DMS153 (cell line): ENCODE measurements at places on chromosomes 5 and 9.

GRCh38 chr9:85897848-85898247, 43.1 kb upstream of the NAA35 start:
- DNase-seq: no peak

DNA sequence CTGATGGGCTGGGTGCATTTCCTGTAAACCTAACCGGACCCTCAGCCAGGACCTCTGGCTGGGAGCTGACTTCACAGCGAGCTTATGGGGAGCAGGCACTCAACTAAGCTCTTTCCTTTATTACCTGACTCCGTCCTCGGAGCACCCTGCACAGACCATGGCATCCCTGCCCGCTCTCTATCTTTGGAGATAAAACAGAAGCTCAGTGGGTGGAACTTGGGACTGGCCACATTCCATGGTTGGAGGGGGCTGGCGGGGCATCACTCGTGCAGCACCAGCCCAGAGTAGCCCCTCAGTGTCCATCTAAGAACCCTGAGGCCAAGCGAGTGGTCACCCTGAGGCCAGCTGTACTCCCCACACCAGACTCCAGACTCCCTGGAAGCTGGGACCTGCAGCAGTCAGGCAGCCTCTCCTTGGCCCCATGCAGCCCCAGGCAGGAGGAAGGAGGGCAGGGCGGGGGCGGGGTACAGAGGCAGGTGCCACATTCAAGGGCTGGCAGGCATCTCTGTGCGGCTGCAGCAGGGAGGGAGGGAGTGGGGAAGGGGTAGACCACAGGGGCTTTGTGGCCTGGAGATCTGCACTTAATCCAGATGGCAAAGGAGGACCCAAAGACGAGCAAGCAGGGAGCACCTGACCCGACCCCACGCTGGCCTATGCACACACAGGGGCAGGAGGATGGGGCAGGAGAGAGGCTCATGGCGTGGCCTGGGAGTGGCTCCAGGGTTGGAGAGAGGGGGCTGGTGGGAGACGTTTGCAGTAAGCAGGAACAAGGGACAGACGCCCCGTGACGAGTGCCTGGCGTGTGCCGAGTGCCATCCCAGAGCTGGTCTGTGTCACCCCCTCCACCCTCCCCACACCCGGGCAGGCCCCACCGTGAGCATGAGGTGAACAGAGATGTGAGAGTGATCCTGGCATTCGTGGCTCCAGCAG, 26.1 kb downstream of the GLT6D1 start:
- DNase-seq: no peak

DNA sequence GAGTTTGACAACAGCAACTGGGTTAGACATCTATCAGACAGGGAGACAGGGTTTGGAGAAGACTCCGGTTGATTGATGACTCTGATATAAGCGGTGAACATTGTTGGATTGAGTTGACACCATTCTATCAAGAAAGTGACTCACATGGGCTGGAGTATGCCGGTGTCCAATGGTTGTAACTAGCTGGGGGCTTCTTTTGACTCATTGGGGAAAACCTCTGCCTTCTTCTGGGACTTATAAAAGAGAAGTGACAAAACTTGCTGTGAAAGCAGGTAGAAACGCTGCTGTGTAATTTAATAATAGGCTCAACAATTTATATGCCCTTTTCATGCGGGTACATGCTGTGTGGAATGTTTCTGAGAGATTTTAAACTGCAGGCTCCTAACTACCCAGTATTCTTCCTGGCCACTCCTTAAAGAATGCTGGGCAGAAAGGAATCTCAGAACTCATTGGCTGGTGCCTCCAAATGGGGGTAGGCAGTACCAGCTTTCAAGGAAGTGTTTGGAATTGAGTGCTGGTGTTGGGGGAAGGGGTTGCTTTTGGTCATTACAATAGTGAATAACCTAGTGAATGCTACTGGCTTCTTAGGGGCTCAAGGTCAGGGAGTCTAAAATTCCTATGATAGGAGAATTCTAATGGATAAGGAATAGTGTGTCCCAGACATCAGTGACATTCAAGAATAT, 43.9 kb downstream of the FYB1 start:
- DNase-seq: no peak

- DNase-seq: no peak
These were observed at the start of gene IRX4 for GRCh38 chr5:1882337-1883119. Gene IRX4, minus strand, starts transcription at chr5:1882925. Its CDS starts 278 bp downstream, at chr5:1882647.

- DNase-seq: no peak
These were observed at the start of gene CTSL for GRCh38 chr9:87725900-87726709. Gene CTSL, plus strand, starts transcription at chr9:87726119. Its CDS starts 1,485 bp downstream, at chr9:87727604.

- no peak for DNase-seq
These were observed 45.5 kb upstream of the IL7R start for GRCh38 chr5:35811108-35811741.

DNA sequence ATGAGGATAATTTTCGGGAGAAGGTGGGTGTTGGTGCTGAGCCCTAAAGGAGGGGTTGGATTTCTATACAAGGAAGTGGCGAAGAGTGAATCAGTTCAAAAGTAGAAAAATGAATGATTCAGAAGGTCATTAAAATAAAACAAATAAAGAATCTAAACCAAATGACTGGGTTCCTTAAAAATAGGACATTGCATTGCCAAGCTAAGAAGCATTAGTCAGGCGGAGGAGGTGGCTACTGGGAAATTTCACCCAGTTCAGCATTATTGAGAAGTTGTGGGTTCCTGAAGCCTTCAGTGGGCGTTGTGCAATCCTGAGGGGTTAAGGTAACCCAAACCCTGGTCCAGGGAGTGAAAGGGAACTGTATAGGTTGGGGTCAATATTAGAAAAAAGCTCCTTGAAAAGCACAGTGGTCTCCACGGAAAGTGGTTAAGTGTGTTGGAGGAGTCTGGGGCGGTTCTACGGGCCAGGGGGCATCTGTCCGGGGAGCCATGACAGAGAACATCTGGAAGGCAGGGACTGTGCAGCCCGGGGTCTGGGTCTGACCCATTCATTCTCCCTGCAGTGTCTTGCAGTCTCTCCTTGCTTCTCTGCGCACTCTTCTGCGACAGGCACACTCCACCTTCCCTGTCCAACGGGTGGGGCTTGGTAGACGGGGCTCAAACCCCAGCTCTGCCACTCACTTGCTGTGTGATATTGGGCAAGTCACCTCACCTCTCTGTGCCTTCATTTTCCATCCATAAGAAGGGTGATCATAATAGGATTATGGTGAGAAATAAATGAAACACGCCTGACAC, 27.6 kb upstream of the DUSP1 start:
- no peak for DNase-seq

DNA sequence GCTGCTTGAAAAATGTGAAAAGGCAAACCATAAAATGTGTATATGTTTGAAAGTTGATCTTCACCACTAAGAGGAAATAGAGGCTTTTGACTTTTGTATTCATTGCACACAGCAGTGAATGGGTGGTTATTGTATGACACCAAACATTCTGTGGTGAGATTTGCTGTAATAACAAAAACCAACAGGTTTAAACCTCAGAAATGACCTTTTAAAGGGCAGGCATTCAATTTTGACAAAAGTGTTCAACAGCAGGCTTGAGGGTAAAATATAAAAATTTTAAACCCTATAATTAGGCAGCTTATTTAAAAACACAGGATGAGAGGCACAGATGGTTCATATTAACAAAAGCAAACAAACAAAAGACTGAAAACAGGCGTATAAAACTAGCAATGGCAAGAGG, 128.1 kb upstream of the NUDT12 start:
- DNase-seq: peak; percentile 24

DNA sequence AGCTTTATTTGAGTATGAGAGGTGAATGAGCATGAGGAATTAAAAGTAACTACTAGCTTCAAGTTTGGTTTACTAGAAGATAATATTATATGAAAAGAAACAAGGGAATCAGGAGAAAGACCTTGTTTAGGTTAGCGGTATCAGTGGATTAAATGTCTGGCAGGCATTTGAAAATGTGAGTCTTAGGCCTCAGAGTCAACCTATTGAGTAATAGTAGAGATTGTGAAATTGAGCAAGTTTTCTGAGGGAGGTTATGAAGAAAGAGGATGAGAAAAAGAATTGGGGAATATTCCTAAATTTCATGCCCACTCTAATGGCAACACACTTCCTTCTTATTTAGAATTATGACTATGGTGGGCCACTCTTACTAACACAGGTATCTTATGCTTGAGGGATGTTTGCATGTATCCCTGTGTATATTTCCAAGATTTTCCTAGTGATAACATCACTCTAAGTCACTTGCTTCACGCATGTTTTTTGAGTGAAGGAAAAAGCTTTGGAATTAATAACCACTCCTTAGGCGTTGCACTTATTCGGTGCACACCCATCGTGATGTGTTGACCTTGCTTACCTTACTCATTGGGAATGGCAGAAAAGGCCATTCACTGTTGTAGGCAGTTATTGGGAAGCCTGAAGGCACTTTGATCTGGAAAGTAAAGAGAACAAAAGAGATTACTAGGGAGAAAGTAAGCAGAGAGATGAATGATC, 8.2 kb upstream of the ELL2 start:
- no peak for DNase-seq

GRCh38 chr5:150298701-150299451, 3.8 kb downstream of the ARSI start:
- DNase-seq: no peak

DNA sequence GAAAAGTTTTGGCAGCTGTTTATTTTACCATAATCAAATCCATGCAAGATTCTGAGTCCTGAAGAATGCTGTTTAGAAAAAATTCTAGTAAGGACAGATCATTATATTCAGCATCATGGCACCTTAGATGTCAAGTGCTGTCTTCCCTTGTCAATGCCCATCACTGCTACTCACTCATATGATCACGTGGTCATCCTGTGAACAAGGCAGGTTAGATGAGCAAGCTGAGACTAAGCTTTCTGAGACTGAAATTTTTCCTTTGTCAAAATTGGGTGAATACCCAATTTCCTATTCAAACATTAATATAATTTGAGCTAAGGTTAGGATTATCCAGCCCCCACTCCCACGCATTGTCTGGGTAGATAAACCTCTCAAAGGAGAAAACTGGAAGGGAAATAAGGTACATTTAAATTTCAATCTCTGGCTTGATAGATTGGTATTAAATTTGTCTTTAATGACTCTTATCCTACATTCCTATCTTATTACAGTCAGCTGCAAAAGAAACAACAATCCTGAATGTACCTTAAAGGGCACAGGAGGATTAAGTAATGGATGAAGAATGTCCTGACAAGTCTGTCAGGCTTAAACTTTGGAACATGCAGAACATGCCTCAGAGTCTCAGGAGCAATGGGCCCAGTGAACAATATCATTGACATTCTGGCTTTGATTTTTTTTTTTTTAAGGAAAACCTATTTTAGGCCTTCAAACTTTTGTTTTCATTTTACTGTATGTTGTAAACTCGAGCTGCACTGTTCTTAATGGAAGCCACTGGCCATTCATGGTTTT, 148.7 kb upstream of the RANBP3L start:
- DNase-seq: no peak

DNA sequence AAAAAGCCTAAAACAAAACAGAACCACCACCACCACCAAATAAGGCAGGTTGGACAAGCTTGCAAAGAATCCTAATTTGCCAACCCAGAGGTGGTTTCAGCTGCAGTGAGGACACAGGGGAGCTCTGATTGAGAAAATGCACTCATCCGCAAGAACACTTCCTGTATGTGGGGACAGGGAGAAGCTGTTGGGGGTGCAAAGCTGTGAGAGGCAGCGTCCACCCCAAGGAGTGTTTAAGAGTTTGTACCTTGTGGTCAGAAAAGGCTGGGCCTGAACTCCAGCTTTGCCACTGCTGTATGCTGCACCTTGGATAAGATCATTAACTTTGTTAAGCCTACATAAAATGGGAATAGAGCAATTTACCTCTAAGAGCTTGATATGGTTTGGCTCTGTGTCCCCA, 511.7 kb downstream of the BNC2 start:
- no peak for DNase-seq

DNA sequence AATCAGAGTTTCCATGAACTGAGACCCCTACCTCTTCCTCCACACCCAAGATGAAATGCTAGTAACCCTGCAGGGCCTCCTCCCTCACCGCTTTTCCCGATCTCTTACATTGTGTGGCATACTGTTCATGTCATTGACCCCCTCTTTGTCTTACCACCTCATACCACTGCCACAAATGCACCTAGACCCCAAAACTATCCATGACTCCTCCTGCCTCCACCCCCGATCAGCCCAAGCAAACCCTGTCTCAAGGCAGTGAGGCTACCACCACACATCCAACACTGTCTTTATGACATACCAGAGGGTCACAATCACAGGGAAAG, 55.7 kb downstream of the PLAC8L1 start:
- DNase-seq: no peak

DNA sequence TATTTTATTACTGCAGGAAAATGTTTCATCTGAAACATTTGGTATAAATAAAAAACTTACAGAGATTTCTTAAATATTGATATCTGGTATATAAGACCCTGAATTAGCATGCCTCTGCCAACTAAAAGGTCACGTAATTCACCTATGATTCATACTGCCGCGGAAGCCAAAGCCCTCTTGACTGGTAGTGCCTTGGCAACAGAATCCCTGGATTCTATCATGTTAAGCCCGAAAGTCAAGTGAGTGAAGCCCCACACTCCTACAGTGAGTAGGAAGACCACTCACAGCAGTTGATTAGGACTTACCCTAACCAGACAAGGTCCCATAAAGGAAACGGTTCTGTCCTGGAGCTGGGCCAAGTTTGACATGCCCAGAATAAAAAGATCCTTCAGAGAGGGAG, 175.6 kb upstream of the NREP start:
- DNase-seq: no peak

- DNase-seq: no peak
These were observed 238.1 kb downstream of the DENND1A start for GRCh38 chr9:123691765-123692303.

DNA sequence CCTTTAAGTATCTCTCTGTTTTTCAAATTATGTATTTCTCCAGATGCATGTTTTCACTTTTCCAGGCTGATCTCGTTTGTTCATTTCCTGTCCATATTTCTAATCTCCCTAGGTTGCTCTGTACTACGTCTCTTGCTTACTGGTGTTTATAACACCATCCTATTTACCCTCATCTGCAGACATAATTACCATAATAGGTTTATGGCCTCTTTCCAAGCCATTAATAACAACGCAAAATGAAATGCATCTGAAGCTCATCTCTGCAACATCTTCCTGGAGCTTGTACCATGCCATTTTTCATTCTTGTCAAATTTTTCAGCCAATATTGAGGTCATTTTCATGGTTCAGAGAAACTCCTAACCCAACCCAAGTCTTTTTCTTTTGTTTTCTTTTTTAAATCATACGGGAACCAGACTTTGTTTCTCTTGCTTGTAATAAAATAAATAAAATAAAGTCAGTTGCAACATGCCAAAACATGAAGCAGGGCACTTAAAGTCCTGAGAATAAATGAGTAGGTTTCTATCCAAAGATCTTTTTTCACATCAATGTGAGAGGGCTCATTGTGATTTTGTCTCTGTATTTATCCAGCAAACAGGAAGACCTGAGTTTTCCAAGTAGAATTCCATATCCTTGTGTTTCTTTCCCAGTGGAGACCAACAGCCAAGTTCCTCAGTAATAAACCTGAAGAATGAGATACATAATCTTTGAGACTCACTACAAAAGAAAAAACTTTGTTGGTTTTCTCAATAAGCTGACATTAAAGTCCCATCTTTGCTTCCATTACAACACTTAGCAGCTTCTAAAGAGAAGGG, 37.0 kb downstream of the DPYSL3 start:
- no peak for DNase-seq

DNA sequence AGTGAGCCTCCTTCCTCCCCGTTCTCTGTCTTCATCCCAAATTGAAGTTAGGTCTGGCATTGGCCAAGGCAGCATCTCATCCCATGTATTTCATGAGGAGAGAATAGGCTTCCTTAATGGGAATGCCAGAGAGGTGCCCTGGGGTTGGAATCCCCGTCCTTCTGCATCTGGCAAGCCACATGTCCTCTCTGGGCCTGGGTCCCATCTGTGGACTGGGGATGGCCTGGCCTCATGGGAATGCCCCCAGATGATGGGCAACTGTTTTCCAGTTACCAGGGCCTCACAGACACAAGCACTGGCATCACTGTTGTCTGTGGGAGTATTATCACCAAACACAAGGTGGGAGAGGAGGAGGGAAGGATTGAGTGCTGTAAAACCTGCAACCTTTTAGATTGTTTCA, 153.9 kb downstream of the FSTL4 start:
- no peak for DNase-seq
